AG10803 (cell line): ENCODE measurements at places on chromosomes 3 and 15.

- no peak for DNase-seq
Measured at GRCh38 chr15:69916169-69916785, 181.4 kb downstream of the TLE3 start.

GRCh38 chr15:75672646-75673425 is 25.1 kb downstream of the SNX33 start:
- peak; percentile 72 for DNase-seq

- DNase-seq = peak; percentile 42
Measured at GRCh38 chr15:36688310-36689011, 109.0 kb downstream of the CDIN1 start.

- DNase-seq = peak; percentile 27
Measured at GRCh38 chr3:169836078-169836941, 23.6 kb upstream of the LRRC34 start.

DNA sequence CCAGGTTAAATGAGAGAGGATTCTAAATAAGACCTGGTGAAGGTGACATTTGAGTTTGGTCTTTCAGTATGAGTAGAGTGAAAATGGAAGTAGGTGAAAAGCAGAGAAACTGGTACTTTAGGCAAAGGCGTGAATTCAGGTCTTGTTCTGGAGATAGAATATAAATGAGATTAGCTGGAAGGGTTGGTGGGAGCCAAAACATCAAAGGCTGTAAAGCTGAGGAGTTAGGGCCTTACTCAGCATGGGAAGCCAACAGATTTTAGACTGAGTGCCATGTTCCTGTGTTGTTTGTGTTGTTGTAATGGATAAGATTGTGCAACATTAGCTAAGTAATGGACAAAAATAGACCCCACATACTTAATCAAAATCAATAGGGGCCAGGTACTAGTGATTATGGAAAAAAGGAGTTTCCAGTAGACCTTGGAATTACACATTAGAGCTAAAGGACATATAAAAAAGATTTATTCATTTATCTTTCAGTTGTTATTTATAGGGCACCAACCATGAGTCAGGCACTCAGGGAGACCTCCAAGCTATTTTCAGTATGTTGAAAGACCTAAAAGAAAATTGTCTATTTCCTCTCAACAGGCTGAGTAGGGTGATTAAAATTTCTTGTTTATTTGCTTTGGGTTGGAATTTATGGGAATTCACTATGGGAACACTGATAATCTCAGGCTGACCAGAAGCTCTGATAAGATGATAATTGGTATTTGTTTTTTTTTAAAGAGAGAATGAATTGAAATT is 20.8 kb downstream of the ARL14 start:
- DNase-seq = peak; percentile 48

DNA sequence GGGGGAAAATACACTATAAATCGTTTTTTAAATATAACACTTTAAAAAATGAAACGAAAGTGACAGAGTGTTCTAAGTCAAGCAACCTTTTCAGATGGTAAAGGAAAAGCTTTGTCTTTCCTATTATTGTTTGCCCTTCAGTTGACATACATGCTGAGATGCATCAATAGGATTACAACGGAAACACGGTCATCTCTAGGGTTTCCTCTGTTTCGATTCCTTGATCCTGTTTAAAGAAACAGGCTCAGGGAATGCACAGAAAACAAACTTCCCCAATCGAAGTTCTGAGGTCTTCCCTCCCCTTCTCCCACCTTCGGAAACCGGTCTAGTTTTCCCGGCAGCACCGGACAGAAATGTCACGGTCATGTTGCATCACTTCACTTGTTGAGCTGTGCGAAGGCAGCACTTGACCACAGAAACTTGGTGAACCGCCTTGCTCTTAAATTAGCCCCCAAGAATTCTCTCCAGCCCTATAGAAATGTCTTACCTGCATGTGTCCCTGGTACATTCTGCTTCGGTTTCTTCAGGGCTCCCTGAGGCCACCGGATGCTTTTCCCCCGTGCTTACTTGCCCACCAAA is 556 bp downstream of the PEX5L start:
- no peak for DNase-seq

DNA sequence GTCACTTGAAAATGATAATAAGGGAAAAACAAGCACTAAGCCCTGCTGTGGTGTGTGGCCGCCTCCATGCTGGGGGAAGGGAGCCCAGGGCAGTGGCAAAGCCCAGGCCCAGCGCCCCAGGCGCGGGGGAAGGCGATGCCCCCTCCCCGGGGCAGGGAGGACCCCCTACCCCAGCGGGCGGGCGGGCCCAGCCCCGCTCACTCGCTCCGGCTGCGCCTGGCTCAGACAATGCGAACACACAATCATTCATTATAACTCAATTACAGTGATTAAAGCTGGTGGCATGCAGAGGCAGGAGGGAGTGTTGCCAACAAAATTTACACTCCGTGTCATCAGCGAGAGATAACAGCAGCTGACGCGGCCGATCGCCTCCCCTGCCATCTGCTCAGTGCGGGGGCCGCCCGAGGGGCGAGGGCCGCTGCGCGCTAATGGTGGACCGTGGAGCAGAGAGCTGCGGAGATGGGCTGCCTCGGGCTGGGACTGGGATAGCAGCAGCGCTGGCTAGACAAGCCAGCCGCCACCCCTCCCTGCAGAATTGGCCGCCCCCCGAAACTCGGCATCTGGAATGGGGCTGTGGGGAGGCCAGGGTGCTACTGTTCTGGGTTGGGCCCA is 64.1 kb downstream of the TLE3 start:
- peak; percentile 78 for DNase-seq

- DNase-seq = peak; percentile 89
Measured at GRCh38 chr3:186414735-186415419, 52.8 kb upstream of the DGKG start.

GRCh38 chr15:35181538-35181937 is 96.4 kb upstream of the NANOGP8 start:
- DNase-seq = peak; percentile 3

DNA sequence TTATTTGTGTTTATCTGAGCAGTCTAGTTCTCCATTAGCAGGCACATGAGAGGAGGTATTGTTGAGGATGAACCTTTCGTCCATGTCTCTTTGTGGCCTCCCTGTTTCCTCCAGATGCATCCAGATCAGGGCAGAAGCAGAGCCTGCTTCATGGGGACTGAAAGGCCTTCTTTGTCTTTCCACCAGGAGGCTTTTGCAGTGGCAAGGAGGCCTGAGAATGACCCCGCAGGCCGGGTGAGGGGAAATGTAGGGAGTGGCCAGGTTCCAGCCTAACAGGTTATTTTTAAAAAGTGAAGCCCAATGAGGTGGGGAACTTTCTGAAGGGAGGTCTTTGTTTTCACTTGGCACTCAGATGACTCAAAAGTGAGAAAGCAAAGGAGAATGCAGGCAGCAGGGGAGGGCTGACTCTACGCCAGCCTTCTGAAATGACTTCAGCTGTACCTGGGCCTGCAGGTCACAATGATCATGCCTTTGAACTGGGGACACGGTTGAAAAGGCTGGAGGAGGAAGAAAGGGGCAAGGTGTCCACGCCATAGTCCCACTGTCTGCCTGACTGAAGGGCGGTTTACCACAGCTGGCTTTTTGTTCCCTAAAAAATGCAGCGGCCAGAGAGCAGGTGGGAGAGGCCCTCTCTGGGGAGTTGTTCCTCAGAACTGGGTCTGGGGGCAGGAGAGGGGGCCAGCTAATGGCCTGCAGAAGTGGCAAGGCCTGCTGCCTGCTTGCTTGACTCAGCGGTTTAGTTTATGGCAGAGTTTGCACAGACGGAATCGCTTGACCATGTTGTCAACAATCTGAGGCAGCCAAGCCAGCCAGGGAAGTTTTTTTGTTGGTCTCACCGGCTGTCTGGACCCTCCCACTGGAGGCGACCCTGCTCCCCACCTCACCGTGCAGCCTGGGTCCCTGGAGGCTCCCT is 28.7 kb downstream of the CMTM7 start:
- DNase-seq = no peak

GRCh38 chr15:80118956-80119355 is 33.8 kb upstream of the FAH start:
- peak; percentile 5 for DNase-seq

DNA sequence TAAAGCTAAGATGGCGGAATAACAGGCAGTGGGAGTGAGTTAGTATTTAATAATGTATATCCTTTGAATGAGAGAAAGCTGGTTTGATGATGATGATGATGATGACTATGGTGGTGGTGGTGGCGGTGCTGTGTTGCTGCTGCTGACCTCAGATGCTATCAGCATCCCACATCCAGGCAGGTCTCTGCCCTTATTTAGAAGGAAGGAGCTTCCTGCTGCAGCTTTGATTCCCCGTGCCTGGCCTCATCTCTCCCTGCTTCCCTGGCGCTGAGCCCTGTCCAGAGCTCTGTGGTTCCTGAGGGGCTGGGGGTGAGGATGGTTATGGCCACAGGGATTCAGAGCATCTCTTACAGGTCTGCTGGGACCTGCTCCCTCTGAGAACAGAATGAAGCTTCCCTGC is 73.1 kb downstream of the RAB11A start:
- no peak for DNase-seq

DNA sequence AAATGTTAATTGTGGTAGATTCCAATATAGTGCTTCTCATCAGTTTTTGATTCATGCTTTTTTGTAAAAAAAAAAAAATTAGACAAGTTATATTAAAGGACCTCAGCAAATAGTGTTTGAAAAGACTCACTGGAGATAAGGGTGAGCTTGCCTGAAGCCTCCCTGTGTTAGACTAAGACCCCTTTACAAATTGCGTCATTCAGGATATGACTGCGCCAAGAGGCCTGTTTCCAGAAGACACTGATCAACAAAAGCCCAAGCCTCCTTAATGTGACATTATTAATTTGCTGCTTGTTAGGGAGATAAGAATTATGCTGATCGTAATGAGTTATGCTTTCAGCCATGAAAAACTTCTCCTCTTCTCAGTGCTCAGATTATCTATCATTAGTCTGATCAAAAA is 13.0 kb upstream of the DNAJC13 start:
- no peak for DNase-seq

- no peak for DNase-seq
Measured at GRCh38 chr3:56754741-56755417, 46.9 kb downstream of the ARHGEF3 start.

DNA sequence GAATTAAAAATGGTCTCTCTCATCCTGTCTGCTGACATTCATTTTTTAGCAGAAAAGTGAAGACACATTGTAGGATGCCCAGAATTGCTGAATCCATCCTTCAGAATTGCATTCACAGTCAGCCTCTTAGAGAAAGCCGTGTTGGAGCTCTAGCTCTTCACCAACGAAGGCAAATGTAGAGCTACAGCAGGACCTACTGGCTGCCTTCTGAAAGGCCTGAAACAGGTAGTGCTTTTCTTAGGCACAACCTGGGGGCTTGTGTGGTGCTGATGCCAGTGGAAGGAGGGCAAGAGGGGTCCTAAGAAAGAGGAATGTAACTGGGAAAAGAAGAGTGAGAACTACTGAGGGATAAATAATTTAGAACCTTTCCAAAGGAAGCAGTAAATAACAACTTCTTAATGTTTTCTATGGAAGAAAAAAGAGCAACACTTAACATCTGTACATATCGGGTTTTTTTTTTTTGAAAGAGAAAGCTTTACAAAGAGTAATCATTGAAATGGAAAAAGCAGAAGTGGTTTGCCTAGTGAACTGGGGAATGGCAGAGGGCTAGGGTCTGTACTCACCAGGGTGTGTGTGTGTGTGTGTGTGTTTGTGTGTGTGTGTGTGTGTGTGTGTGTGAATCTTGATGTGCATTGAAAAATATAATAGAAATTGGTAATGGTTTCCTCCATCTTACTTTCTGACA is 297.8 kb downstream of the SATB1 start:
- DNase-seq = no peak
